Karpas-422 (cell line): ENCODE measurements at places on chromosomes 13 and 19.
A peak's percentile ranks its signal among the peaks of the same experiment; 100 is the strongest.

GRCh38 chr13:44667943-44668342, 91.8 kb upstream of the TSC22D1 start:
- DNase-seq: no peak

- peak; percentile 46 for DNase-seq
Measured at GRCh38 chr13:23865906-23866305, 23.3 kb downstream of the MIPEP start.

DNA sequence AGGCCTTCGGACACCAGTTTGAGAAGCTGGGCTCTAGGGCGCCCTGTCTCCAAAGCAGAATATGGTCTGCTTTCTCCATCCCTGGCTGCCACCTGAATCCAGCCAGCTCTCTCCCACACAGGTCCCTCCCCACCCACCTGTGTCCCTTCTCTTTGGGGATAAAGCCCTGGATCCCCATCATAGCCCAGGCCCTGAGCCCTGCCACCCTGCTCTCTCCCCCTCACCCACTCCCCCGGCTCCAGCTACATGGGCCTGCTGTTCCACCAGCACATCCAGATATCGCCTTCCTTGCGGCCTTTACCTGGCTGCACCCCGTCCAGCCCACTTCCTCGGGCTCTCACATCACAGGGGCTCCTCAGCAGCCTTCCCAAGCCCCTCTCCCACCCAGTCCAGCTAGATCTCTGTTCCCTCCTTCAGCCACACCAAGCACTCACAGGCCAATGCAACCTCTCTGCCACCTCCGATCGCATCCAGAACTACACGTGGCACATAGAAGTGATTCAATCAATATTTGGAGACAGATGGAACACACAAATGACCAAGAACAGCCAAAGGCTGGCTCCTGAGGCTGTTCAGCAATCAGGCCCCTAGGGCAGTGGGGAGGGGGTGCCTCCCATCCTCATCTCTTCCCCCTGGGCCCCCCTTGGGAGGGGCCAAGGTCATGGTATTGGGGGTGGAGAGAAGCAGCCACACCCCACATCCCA, 7.6 kb downstream of the AKT2 start:
- no peak for DNase-seq

DNA sequence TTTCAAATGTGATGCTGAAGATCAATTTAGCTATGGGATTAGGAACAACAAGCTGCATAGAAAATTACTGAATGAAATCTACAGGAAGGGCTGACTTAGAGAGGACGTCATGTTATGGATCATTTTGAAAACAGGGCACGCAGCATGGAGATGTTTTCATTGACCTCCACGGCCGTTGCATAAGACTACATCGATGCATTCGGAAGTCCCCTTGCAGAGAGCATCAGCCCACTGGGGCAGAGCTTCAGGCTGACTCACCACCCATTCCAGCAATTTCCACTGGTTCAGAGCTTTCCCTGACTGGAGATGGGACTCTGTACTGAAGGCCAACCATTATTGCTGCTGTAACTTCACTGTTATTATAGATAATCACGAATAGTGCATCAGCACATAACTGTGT, 305.3 kb downstream of the IRS2 start:
- no peak for DNase-seq

DNA sequence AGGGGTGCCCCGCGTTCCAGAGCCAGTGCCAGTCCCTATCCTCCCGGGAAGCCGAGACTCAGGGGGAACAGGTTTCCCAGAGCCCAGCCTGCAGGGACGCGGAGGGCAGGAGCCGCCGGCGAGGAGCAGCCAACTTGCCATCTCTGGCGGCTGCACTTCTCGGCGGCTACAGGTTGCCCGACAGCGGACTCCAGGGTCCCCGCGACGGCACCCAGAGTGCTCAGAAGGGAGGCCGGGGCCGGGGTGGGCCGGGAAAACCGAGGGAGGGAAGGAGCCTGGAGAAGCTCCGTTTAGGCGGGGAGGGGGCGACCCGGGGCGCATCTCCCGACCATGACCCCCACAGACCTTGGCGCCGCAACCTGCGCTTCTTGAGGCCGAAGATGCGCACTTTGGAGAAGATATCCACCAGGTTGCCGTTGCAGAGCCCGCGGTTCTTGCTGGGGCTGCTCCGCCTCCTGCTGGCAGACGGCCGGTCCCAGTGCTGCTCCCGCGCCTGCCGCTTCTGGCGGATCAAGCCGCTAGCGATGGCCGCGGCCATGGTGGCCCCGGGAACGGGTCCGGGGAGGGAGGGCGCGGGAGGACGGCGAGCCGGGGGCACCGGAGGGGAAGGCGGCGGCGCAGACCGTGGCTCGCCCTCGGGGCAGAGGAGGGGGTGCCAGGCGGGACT, 463.8 kb downstream of the ITGBL1 start:
- DNase-seq: no peak

DNA sequence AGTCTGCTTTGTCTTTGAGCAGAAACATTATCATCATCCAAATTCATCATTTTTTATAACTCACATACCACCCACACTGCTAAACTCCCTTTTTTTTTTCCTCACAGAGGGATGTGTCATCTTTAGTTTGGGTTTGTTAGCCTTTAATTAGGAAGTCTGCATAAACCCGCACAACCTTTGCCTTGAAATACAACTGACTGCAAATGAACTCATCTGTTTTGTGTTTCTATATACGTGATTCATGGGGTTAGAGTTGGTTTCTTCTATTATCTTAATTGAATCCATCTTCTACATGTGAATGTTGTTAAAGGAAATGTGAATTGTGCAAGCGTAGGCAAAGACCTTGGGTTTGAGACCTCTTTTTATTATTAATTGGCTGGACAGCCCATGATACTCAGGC, 102.7 kb downstream of the SLAIN1 start:
- no peak for DNase-seq

DNA sequence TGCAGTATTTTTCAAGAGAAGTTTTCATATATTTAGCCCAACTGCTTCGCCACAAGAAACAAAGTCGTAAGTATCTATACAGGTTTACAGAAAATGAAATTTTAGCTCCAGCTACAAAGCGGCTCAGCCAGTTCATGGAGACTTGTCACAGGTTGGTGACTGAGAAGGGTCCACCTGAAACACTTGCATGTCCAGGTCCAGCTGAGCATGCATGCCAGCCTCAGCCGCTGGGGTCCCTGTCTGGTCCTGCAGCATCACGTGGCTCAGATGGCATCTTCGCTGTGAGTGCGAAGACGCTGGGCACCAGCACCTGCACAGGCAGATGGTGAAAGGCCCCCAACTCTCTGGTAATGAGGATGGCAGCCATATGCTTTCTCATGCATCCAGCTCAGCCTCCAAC, 63.8 kb downstream of the SHISA2 start:
- DNase-seq: no peak

DNA sequence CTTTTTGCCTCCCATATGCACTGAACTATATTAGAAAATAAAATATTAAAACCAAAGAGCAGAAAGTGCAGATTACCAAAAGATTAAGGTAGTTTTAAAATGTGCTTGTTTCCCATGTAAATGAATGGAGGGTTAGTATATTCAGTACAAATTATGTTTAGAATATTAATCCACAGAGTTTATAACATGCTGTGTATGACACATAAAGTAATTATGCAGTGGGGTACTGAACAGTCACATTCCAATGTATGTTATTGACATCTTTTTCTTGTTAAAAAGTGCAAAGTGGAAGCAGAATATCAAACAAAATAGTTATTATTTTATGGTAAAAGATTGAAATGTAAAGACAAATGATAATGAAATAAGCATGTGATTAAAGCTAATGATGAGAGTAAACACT, 79.3 kb downstream of the GPC6 start:
- no peak for DNase-seq

GRCh38 chr19:7993560-7993959, 11.9 kb downstream of the ELAVL1 start:
- no peak for DNase-seq

DNA sequence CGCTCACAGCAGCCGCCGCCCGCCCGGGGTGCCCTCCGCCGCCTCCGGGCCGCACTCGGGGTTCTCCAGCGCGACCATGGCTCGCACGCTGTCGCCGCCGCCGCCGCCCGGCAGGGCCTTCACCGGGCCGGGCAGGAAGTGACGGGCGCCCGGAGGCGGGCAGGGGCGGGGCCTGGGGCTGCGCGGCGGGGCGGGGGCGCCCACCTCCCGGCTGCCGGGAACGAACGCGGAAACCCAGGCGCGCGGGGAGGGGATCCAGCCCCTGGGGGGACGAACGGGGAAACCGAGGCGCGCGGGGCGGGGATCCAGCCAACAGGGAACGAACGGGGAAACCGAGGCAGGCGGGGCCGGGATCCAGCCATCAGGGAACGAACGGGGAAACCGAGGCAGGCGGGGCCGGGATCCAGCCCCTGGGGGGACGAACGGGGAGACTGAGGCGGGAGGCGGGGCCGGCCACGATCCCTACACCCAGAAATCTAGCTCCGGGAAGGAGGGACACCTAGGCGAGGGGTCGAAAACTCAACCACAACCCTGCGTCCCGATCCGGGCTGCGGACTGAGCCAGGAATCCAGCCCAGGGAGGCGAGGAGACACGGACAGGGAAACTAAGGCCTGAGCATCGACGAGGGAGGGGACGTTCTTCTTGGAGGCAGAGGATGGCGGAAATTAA, at the start of gene R3HDM4:
Gene R3HDM4, minus strand, starts transcription at position 140 of the 669 bp plus-strand sequence. Its CDS starts 62 bp downstream, at position 78.
- peak; percentile 87 for DNase-seq

GRCh38 chr13:47475441-47475948, 525.6 kb downstream of the SUCLA2 start:
- no peak for DNase-seq

DNA sequence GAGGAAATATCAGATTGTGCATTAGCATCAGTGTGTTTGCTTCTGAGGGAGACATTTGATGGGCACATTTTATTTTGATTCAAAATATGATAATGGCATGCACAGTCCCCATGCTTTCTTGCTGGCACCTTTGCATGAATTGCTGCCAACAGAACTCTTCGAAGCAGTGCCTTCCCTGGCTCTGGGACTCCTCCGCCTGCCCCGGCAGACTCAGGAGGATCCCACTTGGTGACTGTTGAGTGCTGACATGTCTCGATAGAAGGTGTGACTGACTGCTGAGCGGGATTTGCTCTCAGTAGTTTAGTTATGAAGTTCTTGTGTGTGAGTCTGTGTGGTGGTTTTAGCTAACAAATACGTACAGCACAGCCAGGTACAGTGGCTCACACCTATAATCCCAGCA, 239.7 kb downstream of the FGF9 start:
- DNase-seq: no peak

DNA sequence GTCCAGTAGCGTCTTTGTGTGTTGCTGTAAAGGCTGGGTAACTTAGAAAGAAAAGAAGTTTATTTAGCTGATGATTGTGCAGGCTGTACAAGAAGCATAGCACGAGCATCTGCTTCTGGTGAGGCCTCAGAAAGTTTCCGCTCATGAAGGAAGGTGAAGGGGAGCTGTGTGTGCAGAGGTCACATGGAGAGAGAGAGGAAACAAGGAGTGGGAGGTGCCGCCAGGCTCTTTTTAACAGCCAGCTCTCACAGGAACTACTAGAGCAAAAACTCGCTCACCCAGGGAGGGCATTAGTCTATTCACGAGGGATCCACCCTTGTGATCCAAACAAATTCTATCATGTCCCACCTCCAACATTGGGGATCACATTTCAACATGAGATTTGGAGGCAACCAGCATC, 99.8 kb downstream of the GPR12 start:
- no peak for DNase-seq

DNA sequence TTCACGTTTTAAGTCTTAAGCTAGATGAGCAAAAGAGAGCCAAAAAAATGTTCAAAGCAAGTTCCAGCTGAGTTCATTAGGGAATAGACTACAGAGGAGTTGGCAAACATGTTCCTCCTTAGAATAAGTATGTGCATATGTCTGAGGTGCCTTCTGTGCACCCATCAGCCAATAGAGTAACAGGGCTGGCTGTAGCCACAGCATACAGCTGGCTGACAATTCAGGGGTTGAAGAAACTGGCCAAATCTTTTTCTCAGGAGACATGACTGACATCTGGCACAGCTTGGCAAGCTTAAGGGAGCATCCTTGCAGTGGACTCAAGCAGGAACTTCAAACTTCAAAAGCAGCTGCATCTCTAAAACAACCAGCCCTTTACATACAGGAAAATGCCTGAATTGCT, 414.8 kb upstream of the PCDH20 start:
- DNase-seq: no peak

GRCh38 chr19:46670813-46671212, 9.8 kb upstream of the DACT3 start:
- DNase-seq: no peak

DNA sequence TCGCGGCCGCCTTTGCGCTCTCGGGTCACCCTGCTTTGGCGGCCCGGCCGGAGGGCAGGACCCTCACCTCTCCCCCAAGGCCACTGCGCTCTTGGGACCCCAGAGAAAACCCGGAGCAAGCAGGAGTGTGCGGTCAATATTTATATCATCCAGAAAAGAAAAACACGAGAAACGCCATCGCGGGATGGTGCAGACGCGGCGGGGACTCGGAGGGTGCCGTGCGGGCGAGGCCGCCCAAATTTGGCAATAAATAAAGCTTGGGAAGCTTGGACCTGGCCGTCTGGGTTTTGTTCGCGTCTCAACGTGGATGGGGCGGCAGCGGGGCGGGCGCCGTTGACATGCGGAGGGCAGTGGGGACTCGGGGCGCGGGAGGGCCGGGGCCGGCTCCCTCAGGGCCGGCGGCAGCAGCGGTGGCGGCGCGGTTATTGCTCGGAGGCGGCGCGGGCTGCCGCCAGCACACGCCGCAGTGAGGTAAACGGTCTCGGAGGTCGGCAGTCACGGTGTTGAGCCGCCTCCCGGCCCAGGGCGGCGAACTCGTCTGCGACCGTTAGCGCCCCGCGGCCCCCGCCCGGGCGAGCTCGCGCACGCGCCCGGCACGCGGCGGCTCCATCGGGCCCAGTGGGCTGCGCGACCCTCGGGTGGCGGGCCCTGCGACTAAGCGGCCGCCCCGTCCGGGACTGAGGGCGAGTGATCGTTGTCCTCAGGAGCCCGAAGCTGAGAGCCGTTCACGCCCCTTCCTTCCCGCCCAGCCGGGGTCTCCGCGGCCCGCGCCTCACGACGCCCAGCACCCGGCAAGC, 9.4 kb downstream of the CBARP start:
- DNase-seq: no peak
